ENCODE measurements at places on chromosomes 12 and 14. TPM values are rescaled to one million over a fixed set of nuclear protein-coding genes. Genes with fewer than 3 reads are reported as not detected.

The KRT3 gene
- not detected for total RNA-seq

The KRT6B gene
- total RNA-seq: not detected

GRCh38 chr12:20140751-20141150, 227.6 kb upstream of the PDE3A start:
- H3K4me1 ChIP-seq: no peaks in the 10 kb centered on the region
- no peaks in the 10 kb centered on the region for H3K27me3 ChIP-seq
- no peak overlapping the region for H3K4me3 ChIP-seq
- H3K36me3 ChIP-seq: no peaks in the 10 kb centered on the region

DNA sequence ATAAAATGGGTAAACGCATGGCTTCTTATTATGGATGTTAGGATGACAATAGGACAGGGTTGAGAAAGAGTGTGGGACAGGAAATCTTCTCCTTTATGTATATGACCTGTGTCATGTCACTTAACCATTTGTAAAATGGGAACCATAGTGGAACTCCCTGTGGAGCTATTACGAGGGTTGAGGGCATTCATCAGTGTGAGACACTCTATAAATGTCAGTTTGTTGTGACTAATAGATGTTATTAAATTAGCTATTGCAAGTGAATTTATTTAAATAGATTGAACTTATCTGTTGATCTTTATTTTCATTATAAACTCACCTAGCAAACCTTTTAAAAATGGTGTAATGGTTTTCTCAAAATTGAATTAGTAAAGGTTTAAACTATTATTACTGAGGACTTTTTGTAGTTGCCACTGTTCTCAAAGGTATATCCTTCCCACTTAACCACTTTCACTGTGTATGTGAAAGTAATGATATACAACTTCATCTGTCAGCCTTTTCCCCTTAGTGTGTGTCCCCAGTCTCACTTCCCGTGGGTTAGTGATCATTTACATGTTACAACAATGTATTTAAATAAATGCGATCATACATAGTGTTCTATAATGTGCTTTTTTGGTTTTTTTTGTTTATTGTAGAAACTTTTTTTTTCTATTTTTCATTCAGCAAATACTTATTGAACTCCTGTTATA, 17.1 kb downstream of the HELB start:
- H3K4me3 ChIP-seq: no peak overlapping the region
- no peak overlapping the region for H3K27ac ChIP-seq
- peaks cover 60% of the 10 kb centered on the region for H3K36me3 ChIP-seq
- no peak for DNase-seq
- peaks cover 3% of the 10 kb centered on the region for H3K4me1 ChIP-seq

The KRT2 gene
- total RNA-seq: 2.6 TPM

DNA sequence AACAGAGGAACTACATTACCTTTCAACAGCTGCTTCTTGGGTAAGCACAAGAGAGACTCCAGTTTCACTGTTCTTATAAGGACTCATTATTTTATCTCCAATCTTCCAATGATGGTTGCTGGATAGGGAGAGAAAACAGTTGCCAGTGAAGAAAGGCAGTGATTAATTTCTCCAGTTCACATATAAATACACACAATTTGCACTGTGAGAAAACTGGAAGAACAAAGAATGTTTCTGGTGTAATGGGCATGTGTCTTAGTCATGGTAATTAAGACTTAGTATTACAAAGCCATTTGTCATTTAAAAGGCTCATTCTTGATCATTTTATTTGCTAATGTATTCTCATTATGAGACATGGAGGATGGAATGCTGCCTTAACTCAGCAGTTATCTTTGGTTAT, 78.0 kb upstream of the FAR2 start:
- DNase-seq: no peak
- no peaks in the 10 kb centered on the region for H3K36me3 ChIP-seq
- H3K4me3 ChIP-seq: no peak overlapping the region

The DEGS2 gene
- 0.79 TPM for total RNA-seq

- DNase-seq: no peak
- no peak overlapping the region for H3K4me3 ChIP-seq
- peaks cover 32% of the 10 kb centered on the region for H3K27me3 ChIP-seq
- no peaks in the 10 kb centered on the region for H3K4me1 ChIP-seq
- no peaks in the 10 kb centered on the region for H3K36me3 ChIP-seq
- no peak overlapping the region for H3K27ac ChIP-seq
Measured at GRCh38 chr14:103380719-103381377, 4.4 kb upstream of the MARK3 start.

DNA sequence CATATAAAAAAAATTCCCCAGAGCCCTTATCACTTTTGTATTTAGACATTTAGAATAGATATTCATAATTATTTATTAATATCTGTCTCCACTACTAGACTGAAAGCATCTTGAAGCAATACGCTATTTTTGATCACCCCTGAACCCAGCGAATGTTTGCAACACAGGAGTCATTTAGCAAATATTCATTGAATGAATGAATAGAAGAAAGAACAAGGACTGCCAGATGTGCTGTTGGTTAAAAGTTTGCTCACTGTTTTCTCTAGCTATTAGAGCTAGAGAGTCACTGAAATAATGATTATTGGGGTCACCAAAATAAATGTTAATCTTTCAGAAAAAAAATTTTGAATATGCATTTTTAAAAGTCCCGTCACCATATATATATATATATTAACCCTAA, 174.3 kb downstream of the ACSS3 start:
- H3K4me3 ChIP-seq: no peak overlapping the region
- no peak overlapping the region for H3K27ac ChIP-seq
- no peak for DNase-seq

The KRT74 gene
- 0.79 TPM for total RNA-seq

DNA sequence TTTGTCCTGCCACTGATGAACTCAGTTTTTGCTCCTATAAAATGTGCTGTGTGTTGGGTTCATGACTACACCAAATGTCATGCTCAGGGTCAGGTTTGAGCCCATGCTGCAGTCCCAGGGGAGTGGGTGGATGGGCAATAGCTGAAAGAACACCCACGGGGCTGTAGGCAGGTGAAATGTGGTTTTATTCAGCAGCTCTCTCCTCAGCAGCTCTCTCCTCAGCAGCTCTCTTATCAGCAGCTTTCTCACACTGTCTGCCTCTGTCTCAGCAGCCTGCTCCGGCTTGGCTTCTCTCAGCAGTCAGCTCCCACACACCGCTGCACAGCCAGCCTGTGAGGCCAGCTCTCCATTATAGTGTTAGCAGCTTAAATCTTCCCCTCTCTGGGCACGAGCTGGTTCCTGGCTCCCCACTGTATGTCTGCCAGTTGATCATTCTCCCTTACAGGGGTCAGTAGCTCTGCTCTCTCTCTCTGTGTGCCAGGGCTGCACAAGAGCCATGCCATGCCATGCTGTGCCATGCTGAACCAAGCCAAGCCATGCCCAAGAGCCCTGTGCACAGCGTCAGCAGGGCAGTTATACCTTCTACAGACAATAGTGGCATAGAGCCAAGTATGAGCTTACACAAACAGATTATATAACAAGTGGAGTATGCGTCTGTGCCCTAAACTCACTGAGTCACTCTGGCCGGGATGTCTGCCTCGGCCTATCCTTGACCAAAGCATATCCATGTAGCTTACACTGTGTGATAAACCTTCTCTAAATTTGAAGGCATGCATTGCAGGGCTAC, 303.3 kb upstream of the TMPO start:
- no peaks in the 10 kb centered on the region for H3K36me3 ChIP-seq
- H3K4me1 ChIP-seq: no peaks in the 10 kb centered on the region
- no peak overlapping the region for H3K4me3 ChIP-seq
- no peak overlapping the region for H3K27ac ChIP-seq
- H3K27me3 ChIP-seq: no peaks in the 10 kb centered on the region

DNA sequence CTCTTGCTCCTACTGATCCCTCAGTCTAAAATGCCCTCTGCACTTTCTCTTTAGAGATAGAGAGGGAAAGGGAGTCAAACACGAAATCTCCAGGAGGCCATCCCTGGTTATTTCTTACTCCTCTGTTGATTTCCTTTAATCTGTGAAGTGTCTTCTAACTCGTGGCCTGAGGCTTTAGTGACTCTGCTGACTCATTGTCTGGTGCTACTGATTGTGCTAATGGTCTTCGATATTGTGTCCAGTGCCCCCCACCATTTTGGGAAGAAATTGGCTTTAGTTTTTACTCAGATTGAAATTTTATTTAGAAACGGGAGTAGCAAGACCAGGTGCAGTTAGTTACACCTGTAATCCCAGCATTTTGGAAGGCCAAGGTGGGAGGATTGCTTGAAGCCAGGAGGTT, 839 bp downstream of the CLEC9A start:
- H3K36me3 ChIP-seq: no peaks in the 10 kb centered on the region
- peaks cover 11% of the 10 kb centered on the region for H3K27me3 ChIP-seq
- no peak overlapping the region for H3K27ac ChIP-seq
- no peak overlapping the region for H3K4me3 ChIP-seq

- H3K27me3 ChIP-seq: no peaks in the 10 kb centered on the region
- no peaks in the 10 kb centered on the region for H3K4me1 ChIP-seq
- H3K4me3 ChIP-seq: no peak overlapping the region
- H3K36me3 ChIP-seq: no peaks in the 10 kb centered on the region
- DNase-seq: no peak
- no peak overlapping the region for H3K27ac ChIP-seq
Measured at GRCh38 chr12:21984375-21984774, 43.1 kb upstream of the ABCC9 start.

GRCh38 chr12:38892087-38892786, 13.2 kb downstream of the CPNE8 start:
- no peaks in the 10 kb centered on the region for H3K27me3 ChIP-seq
- H3K36me3 ChIP-seq: no peaks in the 10 kb centered on the region
- H3K4me1 ChIP-seq: no peaks in the 10 kb centered on the region
- no peak overlapping the region for H3K4me3 ChIP-seq
- DNase-seq: no peak

GRCh38 chr12:1907652-1908611, 10.5 kb downstream of the CACNA2D4 start:
- no peak overlapping the region for H3K4me3 ChIP-seq
- H3K36me3 ChIP-seq: no peaks in the 10 kb centered on the region
- peaks cover 25% of the 10 kb centered on the region for H3K27me3 ChIP-seq
- H3K4me1 ChIP-seq: no peaks in the 10 kb centered on the region
- peak; percentile 29 for DNase-seq

DNA sequence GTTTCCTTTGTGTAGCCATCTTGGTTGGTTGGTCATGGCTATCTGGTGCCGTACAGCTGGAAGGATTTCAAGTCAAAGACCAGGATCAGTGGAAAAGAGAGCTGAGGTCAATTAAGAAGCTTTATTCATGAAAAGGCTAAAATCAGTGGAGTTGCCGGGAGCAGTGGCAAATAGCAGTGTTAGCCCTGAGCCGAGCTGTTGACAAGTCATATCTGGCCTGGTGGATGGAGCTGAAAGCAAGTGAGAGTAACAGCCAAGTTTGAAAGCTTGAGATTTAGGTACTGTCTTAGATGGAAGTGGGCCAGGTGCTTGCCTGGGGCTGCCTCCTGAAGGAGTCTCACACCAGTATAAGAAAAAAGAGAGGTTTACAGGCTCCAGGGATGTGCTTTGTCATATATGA, 9.0 kb downstream of the BATF start:
- no peak for DNase-seq
- H3K4me3 ChIP-seq: no peak overlapping the region
- no peaks in the 10 kb centered on the region for H3K27me3 ChIP-seq
- peaks cover 32% of the 10 kb centered on the region for H3K4me1 ChIP-seq
- no peaks in the 10 kb centered on the region for H3K36me3 ChIP-seq
- peak overlapping the region; percentile 37 for H3K27ac ChIP-seq

The MYBPC1 gene
- not detected for total RNA-seq

GRCh38 chr12:122371475-122372045, 50.9 kb downstream of the CLIP1 start:
- no peak overlapping the region for H3K27ac ChIP-seq
- no peak overlapping the region for H3K4me3 ChIP-seq
- DNase-seq: no peak
- H3K27me3 ChIP-seq: no peaks in the 10 kb centered on the region

GRCh38 chr12:115962216-115962615, 315.3 kb downstream of the MED13L start:
- H3K4me3 ChIP-seq: no peak overlapping the region
- H3K4me1 ChIP-seq: no peaks in the 10 kb centered on the region
- H3K27me3 ChIP-seq: no peaks in the 10 kb centered on the region
- no peak overlapping the region for H3K27ac ChIP-seq
- DNase-seq: no peak

DNA sequence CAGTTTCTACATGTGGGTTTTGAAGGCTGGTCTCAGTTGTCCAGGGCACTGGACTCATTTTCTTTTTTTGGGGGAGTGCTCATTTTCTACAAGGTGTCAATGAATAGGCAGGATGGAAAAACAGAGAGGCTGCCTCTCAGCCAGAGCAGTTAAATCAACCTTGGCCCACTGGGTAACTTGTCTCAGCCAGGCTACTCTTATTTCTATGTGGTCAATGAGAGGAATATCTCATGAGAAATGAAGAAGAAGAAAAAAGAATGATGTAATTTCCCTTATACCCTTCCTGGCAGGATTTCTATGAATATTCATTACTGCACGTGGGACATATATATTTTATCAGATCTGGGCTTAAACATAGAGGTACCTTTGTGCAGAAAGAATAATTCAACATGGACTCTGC, 155.2 kb upstream of the E2F7 start:
- DNase-seq: no peak
- H3K4me1 ChIP-seq: no peaks in the 10 kb centered on the region
- no peak overlapping the region for H3K27ac ChIP-seq
- no peak overlapping the region for H3K4me3 ChIP-seq

The FAM90A1 gene
- total RNA-seq: not detected

GRCh38 chr14:29637411-29637810, 290.2 kb downstream of the PRKD1 start:
- no peak overlapping the region for H3K27ac ChIP-seq
- H3K4me1 ChIP-seq: no peaks in the 10 kb centered on the region
- H3K36me3 ChIP-seq: no peaks in the 10 kb centered on the region
- H3K4me3 ChIP-seq: no peak overlapping the region

DNA sequence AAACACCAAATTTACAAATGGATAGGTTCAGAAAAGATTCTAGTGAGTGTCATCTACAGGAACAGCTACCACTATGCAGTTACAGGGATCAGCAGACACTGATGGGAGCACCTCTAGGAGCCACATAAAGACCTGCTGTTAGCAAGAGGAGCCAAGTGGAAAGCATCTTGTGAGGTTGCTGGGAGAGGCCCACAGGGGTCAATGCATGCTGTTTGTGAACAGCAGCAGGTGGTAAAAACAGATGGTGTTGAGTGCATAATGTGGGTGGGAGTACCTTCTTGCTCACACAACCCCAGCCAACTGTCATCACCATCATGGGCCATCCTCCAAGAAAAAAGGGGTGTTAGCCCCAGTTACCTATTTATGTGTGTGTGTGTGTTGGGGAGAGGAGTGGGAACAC, 215.2 kb upstream of the SSTR1 start:
- no peak overlapping the region for H3K4me3 ChIP-seq
- no peaks in the 10 kb centered on the region for H3K27me3 ChIP-seq
- no peaks in the 10 kb centered on the region for H3K36me3 ChIP-seq
- DNase-seq: no peak
